Suppressor macrophage treated with lipopolysaccharide for 4 hours (primary cell): ENCODE measurements at places on chromosomes 1 and 21.

DNA sequence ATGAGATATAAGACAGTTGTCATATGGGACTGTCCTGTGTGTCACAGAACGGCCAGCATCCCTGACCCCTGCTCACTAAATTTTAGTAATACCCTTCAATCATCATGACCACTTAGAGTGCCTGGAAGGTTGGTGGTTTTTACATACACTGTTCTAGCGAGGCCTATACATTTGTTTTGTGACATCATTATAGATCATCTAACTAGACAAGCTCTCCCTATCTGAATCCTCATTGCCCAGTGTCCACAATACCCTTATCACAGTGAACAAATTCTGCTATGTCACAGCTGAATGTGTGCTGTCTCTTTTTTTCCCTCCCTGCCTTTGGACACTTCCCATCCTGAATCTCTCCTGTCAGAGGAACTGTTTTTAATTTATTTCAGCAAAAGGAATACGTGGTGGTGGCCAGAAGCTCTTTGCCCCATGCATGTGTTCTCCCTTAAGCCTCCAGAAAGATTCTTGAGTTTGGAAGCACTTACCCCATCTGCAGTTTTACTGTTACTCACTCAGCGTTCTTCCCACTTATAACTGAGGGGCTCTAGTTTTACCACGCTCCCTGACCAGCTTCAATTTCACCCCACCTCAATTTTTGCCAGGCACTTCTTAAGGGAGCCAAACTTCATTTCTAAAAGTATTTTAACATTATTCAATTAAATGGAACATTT lies 70.3 kb downstream of the OLFML2B start:
- DNase-seq: no peak

- DNase-seq: no peak
These were observed 55.0 kb downstream of the MPZL1 start for GRCh38 chr1:167776616-167777268.

DNA sequence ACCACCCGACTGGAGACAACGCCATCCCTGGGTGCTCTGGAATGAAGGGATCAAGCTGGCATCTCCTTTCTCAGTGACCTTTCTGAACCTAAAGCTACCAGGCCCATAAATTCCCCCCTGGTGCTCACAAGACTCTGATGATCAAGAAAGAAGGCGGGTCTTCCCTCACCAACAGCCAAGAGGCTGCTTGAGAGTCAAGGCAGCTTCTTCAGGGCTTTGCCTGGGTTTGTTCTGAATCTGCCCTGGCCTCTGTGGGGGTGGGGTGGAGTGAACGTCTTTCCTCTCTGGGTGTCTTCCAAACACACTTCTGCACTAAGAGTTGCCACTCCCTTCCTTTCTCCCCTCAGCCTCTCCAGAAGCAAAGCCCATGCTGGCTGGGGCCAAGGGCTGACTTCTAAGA lies 36.1 kb downstream of the CD247 start:
- DNase-seq: no peak

DNA sequence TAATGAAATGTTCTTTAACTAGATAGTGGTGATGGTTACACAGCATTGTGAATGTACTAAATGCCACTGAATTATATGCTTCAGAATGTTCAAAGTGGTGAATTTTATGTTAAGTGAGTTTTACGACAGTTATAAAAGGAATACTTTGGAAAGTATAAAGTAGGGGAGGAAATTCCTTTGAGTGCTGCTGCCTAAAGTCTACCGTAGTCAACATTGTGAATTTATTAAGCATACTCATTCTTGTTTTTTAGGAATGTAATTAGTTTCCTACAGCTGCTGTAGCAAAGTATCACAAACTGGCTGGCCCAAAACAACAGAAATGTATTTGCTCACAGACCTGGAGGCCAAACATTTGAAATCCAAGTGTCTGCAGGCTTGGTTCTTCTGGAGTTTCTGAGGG lies 73.0 kb downstream of the SWT1 start:
- DNase-seq: no peak

GRCh38 chr1:226675715-226676357 lies 63.2 kb downstream of the ITPKB start:
- no peak for DNase-seq

GRCh38 chr1:172674831-172675613 lies 16.1 kb downstream of the FASLG start:
- no peak for DNase-seq

GRCh38 chr1:81703391-81703755 lies 97.4 kb upstream of the ADGRL2 start:
- no peak for DNase-seq

DNA sequence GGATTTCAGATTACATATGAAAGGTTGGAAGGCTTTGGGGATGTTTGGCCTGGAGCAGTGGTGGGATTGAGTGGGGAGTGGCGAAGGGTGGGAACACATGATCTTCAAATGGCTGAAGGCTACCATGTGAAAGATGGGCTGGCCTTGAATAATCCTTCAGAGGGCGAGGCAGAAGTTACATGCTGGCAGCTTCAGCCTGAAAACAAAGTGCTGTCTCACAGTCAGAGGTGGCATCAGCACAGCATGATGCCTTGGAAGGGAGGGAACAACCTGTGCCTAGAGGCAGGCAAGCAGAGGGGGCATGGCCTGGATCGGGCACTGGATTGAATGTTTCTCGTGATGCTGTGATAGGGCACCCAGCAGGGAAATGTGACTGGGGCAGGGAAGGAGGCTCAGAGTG lies 130.8 kb downstream of the BEND5 start:
- no peak for DNase-seq

DNA sequence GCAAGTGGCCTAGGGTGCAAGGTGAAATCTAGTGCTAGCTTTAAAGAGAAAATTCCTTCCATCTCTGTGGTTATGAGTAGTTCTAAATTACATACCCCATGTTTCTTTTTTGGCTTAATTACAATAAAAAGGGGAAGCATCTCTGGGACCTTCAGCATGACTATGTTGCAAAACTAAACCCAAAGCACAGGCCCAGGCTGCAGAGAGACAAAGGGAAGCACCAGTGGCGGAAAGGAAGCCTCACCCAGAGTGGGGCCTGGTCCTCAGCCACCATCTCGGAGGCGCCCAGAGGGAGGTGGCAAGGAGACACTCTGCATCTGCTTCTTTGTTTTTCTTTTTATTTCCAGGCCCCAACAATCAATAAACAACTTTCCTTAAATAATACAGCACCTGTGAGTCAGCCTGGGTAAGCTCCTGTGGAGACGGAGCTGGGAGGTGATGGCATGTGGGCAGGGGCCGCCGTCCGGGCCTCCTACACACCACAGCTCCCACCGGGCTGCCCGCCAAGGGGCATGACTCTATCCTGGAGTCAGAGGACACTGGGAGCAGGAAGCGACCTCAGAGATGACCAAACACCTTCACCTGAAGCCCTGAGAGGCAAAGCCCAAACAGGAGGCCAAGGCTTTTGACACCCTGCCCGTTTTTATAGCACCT lies 21.7 kb downstream of the ITPKB start:
- peak; percentile 82 for DNase-seq

DNA sequence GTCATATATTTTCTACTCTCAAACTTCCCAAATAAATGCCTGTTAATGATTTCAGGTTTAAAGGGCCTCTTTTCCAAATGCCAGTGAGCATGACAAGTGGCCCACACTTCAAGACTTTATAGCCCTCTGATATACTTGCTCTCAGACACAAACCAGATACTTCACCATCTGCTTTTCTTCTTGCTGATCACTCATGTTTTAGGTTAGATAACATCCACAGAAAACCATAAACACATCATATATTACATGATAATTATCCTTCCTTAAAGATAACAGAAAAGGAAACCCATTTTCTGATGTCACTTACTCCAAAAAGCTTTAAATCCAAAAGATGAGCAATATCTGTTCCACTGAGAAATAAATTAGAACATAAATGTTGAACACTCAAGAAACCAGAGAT lies 723.5 kb downstream of the LTN1 start:
- no peak for DNase-seq

GRCh38 chr1:107648071-107648470 lies 316.9 kb downstream of the VAV3 start:
- no peak for DNase-seq

- no peak for DNase-seq
These were observed 4.8 kb downstream of the C1orf115 start for GRCh38 chr1:220694866-220695382.

DNA sequence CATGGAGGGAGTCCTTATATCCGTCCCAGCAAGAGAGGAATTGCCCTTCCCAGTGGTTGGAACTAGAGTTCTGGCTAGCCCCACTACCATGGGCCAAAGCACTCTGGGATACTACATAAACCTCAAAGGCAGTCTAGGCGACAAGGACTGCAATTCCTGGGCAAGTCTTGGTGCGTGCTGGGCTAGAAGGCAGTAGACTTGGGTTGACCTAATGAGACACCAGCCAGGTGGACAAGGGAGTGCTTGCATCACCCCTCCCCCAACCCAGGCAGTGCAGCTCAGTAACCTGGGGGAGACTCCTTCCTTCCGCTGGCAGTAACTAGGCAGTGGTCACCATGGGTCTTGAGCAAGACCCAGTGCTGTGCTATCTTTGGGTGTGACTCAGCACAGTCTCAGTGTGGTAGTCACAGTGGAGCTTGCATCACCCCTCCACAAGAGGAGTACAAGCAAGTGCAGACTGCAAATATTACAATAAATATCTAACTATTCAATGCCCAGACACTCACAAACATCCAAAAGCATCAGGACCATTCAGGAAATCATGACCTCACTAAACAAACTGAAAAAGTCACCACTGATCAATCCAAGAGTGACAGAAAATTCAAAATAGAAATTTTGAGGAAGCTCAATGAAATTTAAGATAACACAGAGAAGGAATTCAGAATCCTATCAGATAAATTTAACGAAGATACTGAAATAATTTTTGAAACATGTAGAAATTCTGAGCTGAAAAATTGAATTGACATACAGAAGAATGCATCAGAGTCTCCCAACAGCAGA lies 84.7 kb upstream of the LYPLAL1 start:
- DNase-seq: peak; percentile 90

DNA sequence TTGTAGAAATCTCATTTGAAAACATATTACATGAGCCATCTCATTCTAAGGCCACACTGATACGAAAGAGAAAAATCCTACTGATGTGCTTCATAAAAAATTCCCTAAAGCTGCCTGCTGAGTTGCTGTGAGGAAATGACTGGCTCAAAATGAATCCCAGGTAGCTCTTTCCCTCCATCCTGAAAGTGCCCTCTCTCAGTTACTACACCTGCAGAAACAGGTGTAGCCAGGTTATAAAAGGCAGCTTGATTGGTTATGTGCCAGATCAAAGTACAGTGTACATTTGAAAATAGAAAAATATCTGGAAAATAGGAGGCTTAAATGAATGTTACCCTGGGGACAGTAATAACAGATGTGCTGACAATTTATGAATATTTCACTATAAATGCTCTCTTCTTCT lies 833.4 kb upstream of the ADGRL4 start:
- DNase-seq: no peak

DNA sequence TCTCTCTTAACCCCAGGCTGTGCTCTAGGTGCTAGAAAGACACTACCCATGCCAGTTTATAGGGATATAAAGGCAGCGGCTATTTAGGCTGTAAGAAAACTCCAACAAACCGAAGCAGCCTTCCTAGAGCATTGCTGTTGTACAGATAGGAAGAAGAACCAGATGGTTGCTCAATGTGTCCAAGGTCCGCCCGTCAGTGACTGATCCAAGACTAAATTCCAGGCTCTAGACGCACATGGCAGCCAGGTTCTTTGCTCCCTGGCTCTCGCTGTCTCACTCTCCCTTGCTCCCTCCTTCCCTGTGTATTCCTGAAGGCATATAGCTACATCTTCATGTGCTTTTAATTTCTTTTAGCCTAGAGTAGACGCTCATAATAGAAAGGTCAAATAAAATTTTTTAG lies 303.4 kb downstream of the KIF26B start:
- DNase-seq: no peak

GRCh38 chr21:42708107-42708506 lies 54.7 kb downstream of the PDE9A start:
- DNase-seq: no peak

GRCh38 chr1:19688041-19688842 lies 23.6 kb downstream of the HTR6 start:
- no peak for DNase-seq

DNA sequence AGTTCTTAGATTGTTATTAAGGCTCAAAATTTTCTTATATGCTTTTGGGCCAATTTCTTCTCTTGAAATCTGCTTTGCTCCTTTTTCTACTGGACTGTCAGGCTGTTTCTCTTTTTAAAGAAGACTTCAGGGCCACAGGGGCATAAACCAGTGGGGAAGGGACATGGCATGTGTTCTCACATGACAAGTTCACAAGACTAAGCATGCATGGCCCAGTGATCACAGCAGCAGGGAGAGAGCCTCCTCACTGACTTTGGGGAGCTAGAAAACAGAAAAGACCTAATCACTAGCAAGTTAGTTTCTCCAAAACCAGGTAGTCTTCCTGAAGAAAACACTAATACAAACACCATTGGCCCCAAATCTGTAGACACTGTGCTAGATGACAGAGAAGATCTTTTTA lies 64.8 kb downstream of the RAB3GAP2 start:
- DNase-seq: no peak

- no peak for DNase-seq
These were observed 630.0 kb downstream of the LMO4 start for GRCh38 chr1:87958716-87959115.

- no peak for DNase-seq
These were observed 91.9 kb downstream of the IGSF21 start for GRCh38 chr1:18199462-18199861.

- no peak for DNase-seq
These were observed 26.8 kb downstream of the CCN1 start for GRCh38 chr1:85607126-85607920.

GRCh38 chr1:229758101-229759036 lies 132.3 kb downstream of the URB2 start:
- no peak for DNase-seq

GRCh38 chr1:223245983-223246382 lies 102.9 kb upstream of the TLR5 start:
- DNase-seq: no peak

- DNase-seq: no peak
These were observed 200.5 kb downstream of the CAMTA1 start for GRCh38 chr1:6985549-6986276.

DNA sequence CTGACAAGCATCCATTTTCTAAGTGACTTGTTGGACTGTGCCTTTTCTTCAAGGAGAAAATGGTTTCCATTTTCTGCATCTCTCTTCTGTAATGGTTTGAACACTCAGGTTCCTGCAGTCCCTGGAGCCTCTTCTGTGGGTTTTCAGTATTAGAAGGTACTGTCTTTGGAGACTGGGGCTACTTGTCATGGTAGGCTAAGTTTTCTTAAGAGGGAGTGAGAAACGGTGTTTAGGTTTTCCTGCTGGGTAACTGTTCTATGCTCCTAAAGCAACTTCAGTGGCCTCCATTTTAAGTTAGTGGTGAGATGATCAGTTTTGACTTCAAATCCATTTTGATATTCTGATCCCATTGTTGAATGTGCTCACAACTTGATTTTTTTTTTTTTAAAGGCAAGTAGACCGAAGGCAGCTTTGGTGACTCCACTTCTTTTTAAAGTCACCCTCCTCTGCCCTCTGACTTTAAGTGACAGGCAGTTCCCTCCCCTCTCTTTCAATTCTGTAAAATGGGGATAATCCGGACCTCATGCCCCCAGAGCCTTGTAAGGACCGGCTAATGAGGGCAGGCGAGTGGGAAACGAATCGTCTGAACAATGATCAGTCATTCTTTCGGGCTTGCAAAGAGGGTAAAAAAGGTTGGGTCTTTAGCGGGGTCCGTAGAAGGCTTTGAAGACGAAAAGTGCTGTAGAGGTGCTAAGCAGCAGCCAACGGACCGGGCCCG lies 1.0 kb upstream of the ARID1A start:
- no peak for DNase-seq

- DNase-seq: no peak
These were observed 120.6 kb downstream of the SLC45A1 start for GRCh38 chr1:8438489-8438888.
